ENCODE measurements at places on chromosomes 5 and 9.

GRCh38 chr5:124180875-124181461, 565.5 kb downstream of the ZNF608 start:
- no peak for DNase-seq

- no peak for DNase-seq
Observed at GRCh38 chr9:101512116-101512515, 21.5 kb upstream of the RNF20 start.

- DNase-seq = peak; percentile 92
Observed at GRCh38 chr9:87640385-87640795, 85.5 kb upstream of the CTSL start.

DNA sequence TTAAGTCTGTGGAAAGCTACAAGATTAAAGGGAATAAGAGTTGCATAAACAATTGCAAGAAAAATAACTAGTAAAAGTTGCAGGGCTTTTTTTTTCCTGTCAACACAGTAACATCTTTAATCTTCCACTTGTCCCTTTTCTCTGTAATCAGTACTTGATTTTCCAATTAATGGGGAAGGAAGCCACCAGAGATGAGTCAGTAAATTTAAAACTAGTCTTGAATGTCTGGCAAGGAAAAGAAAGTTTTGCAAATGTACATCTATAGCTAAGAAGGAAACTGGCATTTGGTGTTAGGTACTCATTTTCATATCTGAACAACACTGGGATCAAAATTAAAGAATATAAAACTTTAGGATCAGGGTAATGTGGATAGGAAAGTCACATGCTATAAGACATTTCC, 17.1 kb downstream of the DAP start:
- DNase-seq = no peak

DNA sequence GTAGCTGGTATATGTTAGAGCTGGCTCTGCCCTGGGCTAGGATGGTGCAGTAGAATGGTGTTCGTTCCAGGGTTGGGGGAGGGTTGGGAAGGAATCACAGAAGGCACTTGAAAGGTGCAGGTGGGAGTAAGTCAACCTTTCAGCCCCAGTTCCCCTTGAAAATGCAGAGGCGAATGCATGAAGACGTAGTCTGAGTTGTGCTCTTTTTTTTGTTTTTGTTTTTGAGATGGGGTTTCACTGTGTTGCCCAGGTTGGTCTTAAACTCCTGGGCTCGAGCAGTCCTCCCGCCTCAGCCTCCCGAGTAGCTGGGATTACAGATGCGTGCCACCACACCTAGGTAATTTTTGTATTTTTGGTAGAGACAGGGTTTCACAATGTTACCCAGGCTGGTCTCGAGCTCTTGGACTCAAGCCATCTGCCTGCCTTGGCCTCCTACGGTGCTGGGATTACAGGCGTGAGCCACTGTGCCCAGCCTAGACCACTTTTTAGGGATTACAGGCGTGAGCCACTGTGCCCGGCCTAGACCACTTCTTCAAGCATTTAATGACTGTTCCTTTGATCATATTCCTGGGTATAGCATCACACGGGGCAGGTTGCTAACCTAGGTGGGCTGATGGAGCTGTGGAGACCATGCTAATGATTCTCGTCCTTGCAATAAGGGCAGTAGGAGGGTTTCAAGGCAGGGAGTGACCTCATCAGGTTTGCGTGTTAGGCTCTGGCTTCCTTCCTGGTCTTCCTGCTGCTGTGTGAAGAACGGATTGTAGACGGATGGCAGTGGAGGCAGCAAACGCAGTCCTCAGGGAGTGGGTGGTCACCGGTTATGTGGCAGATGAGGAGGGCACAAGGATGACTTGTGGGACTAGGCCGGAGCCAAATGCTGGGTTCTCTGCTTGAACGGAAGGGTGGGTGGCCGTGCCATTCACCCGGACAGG, 13.7 kb downstream of the EHMT1 start:
- DNase-seq = no peak

DNA sequence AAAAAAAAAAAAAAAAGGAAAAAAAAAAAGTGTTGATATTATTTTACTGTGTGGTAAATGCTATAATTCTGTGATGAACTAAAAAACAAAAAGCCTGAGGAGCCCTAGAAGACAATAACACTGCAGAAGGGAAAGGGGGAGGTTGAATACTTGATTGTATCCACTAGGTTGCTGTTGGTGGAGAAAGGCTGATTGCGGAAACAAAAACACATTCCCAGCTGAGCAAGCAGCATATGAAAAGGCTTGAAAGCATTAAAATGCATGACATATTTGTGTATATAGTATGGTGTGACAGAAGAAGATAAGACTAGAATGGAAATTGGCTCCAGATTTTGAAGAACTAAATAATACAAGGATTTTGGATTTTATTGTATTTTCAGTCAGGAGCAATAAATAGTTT, 8.9 kb downstream of the RABGAP1 start:
- DNase-seq = no peak

DNA sequence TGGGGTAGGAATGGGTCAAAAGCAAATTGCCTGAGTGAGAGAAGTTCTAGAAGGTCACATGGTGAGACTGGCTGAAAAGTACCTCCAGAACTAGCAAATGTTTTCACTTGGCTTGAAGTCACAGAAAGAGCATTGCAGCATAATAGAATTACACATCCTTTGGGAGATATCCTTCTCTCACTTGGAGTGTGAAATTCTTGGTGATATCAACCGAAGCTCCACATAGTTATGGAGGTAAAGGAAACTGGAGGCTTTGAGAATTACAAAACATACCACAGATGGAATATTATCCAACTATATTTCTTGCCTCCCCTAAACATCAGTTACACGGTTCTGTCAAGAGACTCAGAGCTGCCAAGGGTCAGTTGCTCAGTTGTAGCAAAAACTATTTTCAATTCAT, 182.4 kb downstream of the SEMA5A start:
- no peak for DNase-seq

DNA sequence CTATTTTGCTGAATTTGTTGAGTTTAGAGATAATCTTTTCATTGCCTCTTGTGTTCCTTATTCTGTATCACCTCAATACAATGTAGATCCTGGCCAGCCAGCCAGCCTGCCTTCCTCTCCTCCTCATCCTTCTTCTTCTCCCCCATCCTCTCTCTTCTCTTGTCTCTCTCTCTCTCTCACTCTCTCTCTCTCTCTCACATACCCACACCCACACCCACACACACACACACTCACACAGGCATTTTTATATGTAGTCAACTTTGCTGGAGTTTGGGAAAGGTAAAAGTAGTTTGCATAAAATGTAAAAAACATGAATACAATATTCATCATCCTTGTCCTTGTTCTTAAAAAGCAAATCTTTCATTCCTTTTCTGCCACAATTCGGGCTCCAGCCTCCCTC, 60.5 kb downstream of the ZFAND5 start:
- DNase-seq = no peak

DNA sequence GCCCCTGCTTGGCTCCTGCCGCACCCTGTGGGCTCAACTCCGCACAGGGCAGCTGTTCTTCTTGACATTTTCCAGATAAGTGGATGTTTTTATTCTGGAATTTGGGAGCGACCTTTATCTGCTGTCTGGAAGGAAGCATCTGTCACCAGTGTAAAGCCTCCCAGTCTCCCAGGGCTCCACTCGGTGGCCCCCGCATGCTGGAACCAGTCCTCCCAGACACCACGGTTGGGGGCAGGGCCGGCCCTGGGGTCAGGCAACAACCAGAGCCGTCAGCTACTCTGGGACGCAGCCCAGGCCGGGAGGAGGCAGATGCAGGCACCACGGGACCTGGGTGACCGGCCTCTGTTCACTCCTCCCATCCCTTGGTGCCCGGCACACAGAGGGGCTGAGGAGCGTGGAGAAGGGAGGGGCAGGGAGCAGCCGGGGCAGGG, 92.8 kb upstream of the ADAMTS2 start:
- DNase-seq = no peak

- no peak for DNase-seq
Observed at GRCh38 chr5:179387151-179388110, 42.2 kb upstream of the ADAMTS2 start.

- DNase-seq = peak; percentile 22
Observed at GRCh38 chr5:39080597-39081204, 6.5 kb upstream of the RICTOR start.

DNA sequence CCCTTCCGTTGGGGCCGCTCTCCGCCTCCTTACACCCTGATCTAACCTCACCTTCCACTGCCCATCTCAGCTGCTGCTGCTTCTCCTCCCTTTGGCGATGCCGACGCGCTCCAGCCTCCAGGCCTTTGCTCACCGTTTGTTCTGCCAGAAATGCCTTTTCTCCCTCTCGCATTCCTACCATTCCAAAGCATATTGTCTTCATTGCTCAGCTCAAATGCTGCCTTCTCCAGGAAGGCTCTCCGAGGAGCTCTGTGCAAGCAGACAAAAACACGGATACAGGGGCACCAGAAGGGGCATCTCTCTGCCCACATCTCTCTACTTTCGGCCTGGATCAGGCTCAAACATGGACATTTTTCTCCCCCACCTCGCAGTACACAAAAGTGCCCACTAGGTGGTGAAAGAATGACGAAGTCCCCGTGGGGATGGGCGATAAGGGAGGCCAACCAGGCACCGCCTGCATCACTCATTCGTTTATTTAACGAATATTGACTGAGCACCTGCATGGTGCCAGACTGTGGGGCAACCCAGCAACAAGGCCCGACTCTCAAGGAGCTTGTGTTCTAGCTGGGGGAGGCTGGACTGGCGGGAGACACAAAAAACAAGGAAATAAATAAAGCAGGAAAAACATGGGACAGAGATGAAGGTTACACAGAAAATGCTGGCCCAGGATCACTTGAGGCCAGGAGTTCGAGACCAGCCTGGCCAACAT, 7.3 kb upstream of the GRHPR start:
- DNase-seq = peak; percentile 65

DNA sequence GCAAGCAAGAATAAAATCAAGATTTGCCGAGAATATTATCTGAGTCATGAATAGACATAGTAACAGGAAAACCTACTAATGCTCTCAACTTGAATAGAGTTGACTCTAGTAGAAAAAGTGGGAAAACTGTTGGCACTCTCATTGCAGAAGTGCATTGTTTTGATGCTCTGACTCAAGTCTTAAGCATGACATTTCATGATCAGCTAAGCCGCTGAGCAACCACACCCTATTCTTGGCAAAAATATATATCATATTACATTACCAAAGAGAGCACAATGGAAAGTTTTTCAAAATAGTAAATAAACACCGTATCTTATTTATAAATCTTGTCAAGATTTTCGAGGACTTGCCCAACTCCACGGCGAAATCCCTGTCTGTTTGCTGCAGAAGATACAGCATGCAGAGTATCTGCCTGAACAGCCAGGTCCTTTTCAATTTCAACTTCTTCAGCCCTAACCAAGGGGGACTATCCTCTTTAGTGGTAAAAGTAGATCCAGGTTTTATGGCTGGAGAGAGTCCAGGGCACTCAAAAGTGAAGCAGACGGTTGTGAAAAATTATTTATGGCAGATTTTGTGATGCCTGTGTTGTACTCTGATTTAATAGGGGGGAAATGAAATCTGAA, 13.9 kb upstream of the ADAMTSL1 start:
- DNase-seq = no peak

DNA sequence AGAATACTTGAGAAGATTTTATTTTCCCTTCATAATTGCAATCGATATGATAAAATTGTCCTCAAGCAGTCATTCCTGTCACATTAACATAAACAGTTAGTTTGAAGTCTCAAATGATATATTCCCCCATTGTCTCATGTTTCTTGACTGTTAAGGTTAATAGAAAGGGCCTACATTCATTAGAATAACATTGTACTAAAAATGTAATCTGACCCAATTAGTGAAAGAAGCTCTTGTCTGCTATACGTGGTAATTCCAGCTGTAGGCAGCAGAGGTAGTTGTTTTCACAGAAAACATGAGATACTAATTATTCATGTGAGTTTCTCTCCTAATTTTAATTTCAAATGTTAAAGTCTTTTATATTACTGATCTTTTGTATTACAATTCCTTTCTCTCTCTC, 25.9 kb upstream of the AP3B1 start:
- no peak for DNase-seq

DNA sequence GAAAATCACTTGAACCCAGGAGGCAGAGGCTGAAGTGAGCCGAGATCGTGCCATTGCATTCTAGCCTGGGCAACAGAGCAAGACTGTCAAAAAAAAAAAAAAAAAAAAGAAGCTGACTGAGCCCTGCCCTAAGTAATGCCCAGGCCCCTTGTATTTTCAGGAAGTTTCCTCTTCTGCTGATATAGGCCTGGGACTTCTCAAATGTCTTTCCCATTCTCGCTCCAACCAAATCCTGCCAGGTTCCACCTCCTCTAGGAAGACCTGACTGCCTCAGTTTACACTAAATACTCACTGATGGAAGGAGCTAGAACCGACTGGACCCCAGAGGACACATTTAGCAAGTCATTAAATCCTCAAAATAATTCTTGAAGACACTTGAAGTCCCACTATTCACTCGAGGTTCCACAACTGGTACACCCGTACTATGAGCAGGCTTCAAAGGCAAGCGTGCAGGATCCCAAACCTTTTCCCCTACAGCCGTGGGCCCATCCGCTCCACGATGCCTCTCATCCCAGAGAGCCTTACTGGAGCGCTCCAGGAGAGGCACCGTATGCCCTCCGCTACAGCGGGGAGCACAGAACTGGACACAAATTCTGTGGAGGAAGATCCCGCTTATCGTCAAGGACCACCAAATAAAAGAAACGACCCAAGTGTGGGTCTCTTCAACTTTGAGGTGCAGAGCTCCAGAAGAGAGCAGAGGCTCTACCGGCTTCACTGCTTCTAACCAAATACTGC, 676 bp downstream of the NOL6 start:
- no peak for DNase-seq

DNA sequence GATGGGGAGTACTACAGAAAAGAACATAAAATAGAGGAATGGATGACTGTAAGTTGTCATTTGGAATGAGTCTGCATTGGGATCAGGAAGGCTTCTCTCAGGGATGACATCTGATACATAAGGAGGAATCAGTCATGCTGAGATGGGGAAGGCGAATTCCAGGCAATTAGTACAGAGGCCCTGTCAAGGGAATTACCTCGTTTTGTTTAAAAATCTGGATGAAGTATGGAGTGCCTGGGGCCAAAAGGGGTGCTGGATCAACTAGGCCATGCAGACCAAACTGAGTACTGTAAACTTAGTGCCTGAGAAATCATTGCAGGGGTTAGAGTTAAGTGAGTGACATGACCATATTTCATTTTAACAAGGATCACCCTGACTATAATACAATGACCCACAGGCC, 30.5 kb downstream of the JAKMIP2 start:
- DNase-seq = no peak

DNA sequence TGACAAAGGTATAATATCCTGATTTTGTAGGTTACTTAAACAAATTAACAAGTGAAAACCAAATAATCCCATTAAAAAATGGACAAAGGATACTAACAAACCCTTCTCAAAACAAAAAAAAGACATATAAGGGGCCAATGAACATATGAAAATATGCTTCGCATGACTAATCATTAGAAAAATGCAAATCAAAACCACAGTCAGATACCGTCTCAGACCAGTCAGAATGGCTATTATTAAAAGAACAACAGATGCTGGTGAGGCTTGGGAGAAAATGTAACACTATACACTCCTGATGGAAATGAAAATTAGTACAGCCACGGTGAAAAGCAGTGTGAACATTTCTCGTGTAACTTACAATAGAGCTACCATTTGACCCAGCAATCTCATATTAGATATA, 1542.2 kb upstream of the CDH9 start:
- DNase-seq = no peak

- DNase-seq = no peak
Observed at GRCh38 chr9:99582814-99583213, 238.9 kb upstream of the NR4A3 start.
